Right cardiac atrium (tissue), 5 donors: ENCODE measurements at places on chromosomes 6 and 20. TPM values are rescaled to one million over a fixed set of nuclear protein-coding genes. Genes with fewer than 3 reads are reported as not detected.
A peak's percentile ranks its signal among the peaks of the same experiment; 100 is the strongest.

Gene NKAIN4
- total RNA-seq = not detected

DNA sequence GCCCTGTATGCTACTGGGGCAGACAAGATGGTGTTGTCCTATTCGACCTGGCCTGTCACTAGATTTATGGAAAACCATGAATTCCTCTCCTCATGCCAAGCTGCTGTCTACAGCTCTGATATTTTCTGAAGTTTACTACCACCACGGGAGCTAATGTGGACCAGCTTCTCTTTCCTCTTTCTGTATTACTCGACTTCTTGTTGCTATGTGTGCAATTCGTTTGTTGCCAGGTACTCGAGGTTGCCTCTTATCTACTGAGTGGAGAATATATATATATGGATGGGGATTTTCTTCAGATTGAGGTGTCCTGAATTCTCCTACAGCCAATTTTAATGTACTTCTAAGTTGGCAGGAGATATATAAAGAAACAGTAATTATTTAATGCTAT lies 34.7 kb downstream of the MAN1A1 start:
- no peak for DNase-seq

- no peak for DNase-seq
Measured at GRCh38 chr6:157716251-157716995, 106.6 kb upstream of the SNX9 start.

GRCh38 chr6:13524801-13525508 lies 37.6 kb upstream of the GFOD1 start:
- no peak for DNase-seq

GRCh38 chr20:61037498-61037897 lies 214.6 kb upstream of the CDH4 start:
- DNase-seq = no peak

- peak; percentile 83 for DNase-seq
Measured at GRCh38 chr20:44187054-44187771, at the start of gene JPH2. Gene JPH2, minus strand, starts transcription at chr20:44187188. Its CDS starts 483 bp downstream, at chr20:44186705.

GRCh38 chr6:154343473-154344308 lies 12.9 kb downstream of the IPCEF1 start:
- no peak for DNase-seq

Gene C6orf15
- total RNA-seq = not detected
